ENCODE measurements at places on chromosomes 7 and 10.

GRCh38 chr7:75984130-75985008 lies 10.0 kb downstream of the TMEM120A start:
- no peak for DNase-seq

DNA sequence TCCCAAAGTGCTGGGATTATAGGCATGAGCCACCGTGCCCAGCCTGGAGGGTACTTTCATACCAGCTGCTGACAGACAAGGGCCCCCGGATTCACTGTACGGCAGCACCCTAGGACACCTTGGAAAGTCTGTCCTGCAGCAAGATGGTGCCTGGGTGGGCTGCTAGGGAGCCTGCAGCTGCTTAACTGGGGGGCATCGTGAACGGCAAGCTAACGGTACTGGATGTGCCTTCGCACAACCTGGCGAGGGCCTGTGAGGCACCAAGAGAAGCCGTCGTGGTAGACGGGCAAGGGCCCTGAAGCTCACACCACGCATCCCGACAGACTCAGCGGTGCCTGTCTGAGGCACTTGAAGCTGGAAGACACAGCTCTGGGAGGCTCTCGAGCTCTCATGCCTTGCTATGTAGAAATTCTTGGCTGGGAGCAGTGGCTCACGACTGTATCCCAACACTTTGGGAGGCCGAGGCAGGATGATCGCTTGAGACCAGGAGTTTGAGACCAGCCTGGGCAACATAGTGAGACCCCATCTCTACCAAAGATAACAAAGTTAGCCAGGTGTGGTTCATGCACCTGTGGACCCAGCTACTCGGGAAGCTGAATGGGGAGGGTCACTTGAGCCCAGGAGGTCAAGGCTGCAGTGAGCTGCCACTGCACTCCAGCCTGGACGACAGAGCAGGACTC lies 9.4 kb downstream of the BRAT1 start:
- no peak for DNase-seq

GRCh38 chr10:110947061-110947595 lies 27.7 kb downstream of the SHOC2 start:
- DNase-seq, result peak; percentile 68

DNA sequence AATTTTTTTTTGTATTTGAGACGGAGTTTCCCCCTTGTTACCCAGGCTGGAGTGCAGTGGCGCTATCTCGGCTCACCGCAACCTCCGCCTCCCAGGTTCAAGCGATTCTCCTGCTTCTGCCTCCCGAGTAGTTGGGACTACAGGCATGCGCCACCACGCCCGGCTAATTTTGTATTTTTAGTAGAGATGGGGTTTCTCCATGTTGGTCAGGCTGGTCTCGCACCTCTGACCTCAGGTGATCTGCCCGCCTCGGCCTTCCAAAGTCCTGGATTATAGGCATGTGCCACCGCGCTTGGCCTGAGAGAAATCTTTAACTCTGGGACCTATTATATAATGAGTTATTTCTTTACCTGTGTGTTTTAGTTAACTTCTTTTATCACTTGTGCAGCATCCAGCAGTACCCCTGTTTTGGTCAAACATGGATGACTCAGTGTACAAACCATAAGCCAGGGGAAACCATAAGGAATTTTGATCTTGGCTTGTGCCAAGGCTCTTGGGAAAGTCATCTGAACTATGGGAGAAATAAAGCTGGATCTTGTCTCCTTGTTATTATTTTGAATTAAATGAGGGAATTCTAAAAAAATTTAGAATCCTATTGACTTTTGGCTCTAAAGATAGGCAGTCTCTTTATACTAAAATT lies 23.6 kb upstream of the ZRANB1 start:
- DNase-seq, result peak; percentile 76

- DNase-seq, result no peak
Measured at GRCh38 chr7:112211348-112211907, 4.9 kb downstream of the ZNF277 start.

DNA sequence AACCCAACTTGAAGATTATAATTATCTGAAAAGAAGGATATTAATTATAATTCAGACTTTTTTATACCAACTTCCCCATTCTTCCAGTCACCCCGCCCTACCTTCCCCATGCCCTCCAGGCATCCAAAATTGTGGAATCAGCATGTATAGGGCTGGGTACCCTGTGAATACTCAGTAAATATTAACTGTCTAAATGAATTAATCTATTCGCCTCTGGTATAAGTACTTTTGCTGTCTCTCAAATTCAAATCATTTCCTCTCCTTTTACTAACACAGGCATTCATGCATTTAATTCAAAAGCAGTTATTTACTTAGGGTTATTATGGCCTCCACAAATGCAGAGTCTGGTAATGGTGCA lies 26.5 kb upstream of the GOT1 start:
- DNase-seq, result no peak

- no peak for DNase-seq
Measured at GRCh38 chr7:75811894-75812678, 1.5 kb downstream of the CCL24 start.

GRCh38 chr10:31001740-31002139 lies 29.9 kb downstream of the ZNF438 start:
- no peak for DNase-seq

- peak; percentile 97 for DNase-seq
Measured at GRCh38 chr10:132665946-132666704, 119.8 kb downstream of the NKX6-2 start.

- no peak for DNase-seq
Measured at GRCh38 chr7:128869944-128870285, 7.3 kb downstream of the ATP6V1F start.

DNA sequence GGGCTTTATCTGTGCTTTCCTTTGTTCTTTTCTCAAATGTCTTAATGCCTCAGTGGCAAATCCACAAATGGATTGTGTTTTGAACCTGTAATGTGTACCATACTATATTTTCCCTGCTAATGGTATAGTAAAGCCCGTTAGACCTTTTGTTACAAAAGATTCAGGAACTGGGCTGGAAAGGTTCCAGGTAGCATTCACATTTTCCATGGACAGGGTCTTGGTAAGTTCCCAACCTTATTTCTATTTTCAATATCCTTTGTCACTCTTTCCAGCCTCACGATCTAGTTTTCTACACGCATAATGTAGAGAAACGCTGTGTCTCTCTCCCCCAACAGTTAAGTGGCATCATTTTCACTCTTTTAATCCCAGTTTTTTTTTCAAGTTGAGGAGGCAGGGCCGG lies 153.0 kb downstream of the PLCE1 start:
- no peak for DNase-seq

GRCh38 chr7:140334341-140335057 lies 63.8 kb downstream of the SLC37A3 start:
- no peak for DNase-seq

GRCh38 chr7:89042940-89043339 lies 247.4 kb upstream of the TEX47 start:
- DNase-seq, result no peak

GRCh38 chr7:159147687-159148086 lies 3.0 kb upstream of the VIPR2 start:
- DNase-seq, result no peak

DNA sequence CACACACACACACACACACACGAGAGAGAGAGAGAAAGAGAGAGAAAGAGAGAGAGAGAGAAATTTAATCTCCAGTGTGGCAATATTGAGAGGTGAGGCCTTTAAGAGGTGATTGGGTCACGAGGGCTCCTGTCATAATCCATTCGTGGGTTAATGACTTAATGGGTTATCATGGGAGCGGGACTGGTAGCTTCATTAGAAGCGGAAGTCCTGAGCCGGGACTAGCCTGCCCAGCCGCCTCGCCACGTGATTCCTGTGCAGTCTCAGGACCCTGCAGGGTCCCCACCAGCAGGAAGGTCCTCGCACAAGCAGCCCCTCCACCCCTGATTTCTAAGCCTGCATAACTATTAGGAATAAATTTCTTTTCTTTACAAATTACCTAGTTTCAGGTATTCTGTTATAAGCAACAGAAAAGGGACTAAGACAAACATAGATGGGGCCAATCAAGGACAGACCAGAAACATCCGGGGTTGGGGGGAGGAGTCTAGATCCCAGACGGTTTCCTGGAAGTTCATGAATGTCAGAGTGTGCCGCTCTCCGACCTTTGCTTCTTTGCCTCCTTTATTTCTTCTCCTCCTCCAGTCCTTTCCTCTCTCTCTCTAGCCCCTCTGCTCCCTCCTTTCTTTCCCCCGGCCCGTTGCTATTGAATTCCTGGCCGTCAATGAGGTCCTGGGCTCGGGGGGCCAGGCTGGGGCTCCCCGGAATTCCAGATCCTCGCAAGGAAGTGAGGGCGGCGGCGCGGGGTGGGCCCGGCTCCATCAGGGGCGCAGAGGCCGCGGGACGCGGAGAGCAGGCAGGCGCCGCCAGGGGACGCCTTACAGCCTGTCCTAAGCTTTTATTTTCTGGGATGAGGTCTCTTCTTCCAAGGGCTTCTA lies 146.8 kb downstream of the CYP26A1 start:
- DNase-seq, result no peak

- DNase-seq, result no peak
Measured at GRCh38 chr10:78764436-78764835, 304.3 kb upstream of the ZMIZ1 start.

GRCh38 chr7:133853706-133854276 lies 273.3 kb upstream of the LRGUK start:
- peak; percentile 94 for DNase-seq

GRCh38 chr7:51280156-51280555 lies 36.5 kb downstream of the COBL start:
- no peak for DNase-seq

DNA sequence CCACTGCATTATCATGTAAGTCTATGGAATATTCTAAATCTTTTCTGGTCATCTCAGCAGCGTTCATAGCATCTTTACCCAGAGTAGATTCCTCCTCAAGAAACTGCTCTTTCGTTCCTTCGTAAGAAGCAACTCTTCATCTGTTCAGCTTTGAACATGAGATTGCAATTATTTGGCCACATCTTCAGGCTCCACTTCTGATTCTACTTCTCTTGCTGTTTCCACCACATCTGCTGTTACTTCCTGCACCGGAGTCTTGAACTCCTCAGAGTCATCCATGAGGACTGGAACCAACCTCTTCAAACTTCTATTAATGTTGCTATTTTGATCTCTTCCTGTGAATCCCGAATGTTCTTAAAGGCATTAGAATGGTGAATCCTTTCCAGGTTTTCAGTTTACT lies 12.7 kb downstream of the CHST12 start:
- no peak for DNase-seq

DNA sequence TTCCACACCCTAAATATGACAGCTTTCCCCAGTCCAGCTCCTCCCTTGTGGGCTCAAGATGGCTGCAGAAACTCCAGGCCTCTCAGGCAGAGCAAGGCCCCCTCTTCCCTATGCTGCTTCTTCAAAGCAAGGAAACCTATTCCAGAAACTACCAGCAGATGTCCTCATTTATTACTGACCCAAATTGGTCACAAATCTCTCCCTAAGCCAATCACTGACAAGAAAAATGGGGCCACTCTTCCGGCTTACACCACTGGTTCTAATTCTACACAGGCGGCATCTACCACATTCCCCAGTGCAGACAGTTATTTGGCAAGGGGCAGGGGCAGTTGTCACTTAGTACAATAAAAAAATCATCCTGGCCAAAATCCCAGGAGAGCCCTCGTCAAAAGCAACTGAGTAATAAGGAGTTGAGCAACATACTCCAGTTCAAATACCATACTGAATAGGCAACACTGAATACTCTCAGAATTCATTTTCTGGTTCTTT lies 150.4 kb downstream of the SFMBT2 start:
- DNase-seq, result peak; percentile 37

DNA sequence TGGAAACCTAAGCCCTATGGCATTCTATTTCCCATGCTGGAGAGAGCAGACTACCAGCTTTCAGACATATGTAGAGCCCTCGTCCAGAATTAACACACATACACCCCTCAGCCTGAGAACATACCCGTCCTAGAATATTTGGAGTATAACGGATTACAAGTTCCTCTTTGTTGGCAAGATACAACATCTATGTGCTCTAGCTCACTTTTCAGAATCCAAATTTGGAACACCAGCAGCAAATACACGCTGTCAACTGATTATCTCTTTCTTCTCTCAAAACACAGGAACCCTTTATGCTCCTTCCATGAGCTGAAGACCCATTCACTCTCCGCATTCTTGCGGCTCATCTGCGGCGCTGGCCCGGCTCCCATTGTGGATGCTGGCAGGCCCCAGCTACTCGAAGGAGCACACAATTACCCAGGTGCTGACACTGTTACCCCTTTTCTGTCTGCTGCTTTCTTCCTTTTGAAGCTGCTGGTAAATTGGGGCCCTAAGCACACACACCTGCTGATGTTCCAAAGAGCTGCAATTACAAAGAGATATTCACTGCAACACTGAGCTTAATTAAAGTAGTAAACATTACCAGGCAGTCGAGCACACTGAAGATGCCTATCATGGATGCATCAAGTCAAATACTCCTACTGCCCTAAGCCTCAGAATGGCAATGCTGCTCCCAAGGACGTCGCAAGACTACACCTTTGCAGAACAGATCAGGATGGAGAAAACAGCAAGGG lies 70.0 kb downstream of the VOPP1 start:
- DNase-seq, result no peak

GRCh38 chr10:10778959-10779358 lies 238.7 kb upstream of the CELF2 start:
- DNase-seq, result no peak

DNA sequence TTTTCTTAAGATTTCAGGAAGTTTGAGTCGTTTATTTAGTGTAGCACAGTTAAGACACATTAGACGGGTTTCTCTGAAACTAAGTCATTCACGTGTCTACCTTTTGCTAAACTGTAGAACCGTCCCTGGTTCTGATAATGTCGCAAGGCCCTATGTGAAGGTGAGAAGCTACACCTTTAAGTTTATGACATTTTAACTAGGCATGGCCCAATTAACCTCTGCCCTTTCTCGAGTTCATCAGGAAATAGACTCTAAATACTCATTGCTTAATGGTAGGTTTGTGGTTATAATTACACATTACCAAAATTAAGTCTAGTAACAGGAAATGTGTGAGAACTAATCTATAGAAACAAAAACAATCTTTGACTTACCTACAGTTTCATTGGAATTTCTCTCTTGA lies 126.6 kb upstream of the FZD8 start:
- no peak for DNase-seq

GRCh38 chr7:136254148-136254547 lies 277.0 kb upstream of the MTPN start:
- no peak for DNase-seq

- DNase-seq, result no peak
Measured at GRCh38 chr10:74681917-74682627, 144.3 kb upstream of the KAT6B start.

DNA sequence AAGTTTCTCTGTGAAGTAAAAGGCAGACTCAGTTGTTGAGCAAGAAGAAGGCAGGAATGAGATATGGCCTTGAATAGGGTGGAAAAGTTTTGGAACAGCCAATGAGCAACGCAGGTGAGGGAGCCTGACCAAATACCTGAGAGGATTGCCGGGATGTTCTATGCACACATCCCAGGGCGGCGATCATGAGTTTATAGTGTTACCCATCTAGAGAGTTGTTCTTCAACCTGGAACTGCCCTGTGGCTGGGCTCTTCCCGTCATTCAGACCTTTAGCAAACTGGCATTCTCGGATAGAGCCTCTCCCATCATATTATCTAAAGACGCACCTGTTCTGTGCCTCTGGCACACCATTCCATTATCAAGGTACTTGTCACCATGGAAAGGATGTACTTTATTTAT lies 103.0 kb upstream of the KIF5B start:
- no peak for DNase-seq

Data from fibroblast of skin of back (primary cell).